ENCODE measurements at places on chromosomes 7 and 10. TPM values are rescaled to one million over a fixed set of nuclear protein-coding genes. Genes with fewer than 3 reads are reported as not detected.

DNA sequence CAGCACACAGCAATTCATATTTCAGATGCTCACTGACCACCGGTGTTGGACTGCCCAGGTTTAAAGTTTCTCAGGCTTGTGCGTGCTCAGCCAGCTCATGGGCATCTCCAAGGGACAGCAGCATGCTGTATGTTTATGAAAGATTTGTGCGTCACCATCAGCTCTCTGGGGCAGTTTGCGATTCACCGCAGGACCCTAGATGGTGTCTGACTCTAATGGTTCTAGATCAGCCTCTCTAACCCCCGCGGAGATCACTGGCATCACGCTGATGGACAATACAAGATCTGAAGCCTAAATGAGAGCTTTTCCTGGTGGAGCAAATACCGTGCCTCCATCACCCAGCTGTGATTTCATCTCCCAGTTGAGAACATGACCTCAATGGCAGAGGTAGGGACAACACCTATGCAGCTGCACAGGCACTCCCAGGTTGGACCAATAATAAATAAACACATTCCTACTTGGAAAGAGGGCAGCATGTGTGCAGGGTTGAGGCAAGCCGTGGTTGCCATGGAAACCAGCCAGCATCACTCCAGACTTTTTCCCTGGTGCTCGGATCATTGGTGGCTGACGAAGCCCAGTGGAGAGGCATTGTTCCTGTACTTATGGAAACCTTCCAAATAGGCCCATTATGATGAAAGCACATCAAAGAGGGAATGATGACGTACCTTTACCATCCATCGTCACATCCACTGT, 253.6 kb downstream of the KCNMA1 start:
- DNase-seq = no peak

- no peak for DNase-seq
Observed at GRCh38 chr10:101113890-101114403, 17.2 kb upstream of the TLX1 start.

DNA sequence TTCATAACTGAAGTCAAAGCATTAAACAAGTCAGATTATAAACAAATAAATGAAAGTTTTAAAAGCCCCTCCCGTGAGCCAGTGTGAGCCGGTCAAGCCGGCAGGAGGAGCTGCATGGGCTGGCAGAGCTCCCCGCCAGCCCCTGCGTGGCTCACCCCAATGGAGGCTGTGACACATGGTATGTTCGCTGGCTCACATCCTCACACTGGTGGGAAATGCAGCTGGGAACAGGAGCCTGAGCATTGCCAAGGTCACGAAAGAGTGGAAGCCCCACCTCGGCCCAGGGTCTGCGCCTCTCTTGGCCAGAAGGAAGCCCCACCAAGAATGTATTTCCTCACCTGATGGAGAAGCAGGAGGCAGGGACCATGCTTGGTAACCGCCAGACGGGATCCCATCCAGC, 261.7 kb upstream of the TCERG1L start:
- no peak for DNase-seq

GRCh38 chr7:151794508-151795167, 82.3 kb downstream of the PRKAG2 start:
- DNase-seq = no peak

OR2A1 gene
- not detected for total RNA-seq

CUTC gene
- total RNA-seq = 45.2 TPM

ACSL5 gene
- 44.0 TPM for total RNA-seq

NKX2-3 gene
- total RNA-seq = 0.45 TPM

TACR2 gene
- 133 TPM for total RNA-seq
